Activated T-cell treated with anti-CD3 and anti-CD28 coated beads, Interleukin-2, amount 50 U/mL, for 4 hours (primary cell): ENCODE measurements at places on chromosomes 1 and 21.
A peak's percentile ranks its signal among the peaks of the same experiment; 100 is the strongest.

DNA sequence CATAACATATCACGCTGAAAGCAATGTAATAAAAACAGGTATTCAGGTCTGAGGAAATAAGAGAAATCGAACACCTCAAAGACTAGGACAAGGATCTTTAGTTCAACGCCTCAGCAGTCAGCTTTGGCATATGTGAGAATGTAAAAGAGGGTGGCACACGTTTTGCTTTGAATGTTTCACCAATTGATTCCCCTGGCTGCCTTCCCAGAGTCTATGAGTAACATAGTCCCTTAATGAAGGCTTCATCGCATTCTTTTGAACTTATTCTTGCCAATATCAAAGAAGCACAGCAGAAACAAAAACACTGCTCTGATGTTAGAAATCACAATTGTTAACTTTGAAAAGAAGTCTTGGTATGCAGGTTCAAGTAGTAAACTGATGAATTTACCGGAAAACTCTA, 764.8 kb downstream of the ADGRL2 start:
- DNase-seq = no peak

GRCh38 chr1:9371391-9371935, 78.8 kb downstream of the SPSB1 start:
- DNase-seq = no peak

DNA sequence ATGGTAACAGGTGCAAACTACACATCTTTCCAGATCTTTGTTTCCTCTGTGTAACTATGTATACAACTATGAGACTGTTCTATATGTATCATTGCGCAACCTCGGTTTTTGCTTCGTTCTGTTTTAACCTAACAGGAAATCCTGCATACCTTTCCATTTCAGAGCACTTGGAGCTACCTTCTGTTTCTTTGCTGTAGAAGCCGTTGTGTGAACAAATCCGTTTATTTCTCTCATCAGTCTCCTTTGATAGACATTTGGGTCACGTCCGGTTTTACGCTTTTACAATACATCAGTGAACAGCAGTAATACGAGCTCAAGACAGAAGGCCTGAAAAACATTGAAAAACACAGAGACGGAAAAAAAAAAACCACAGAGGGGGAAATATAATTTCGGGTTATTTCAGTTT, 10.5 kb downstream of the ATP5IF1 start:
- no peak for DNase-seq

GRCh38 chr1:111729946-111730681, 9.1 kb downstream of the INKA2 start:
- no peak for DNase-seq

- DNase-seq = no peak
Measured at GRCh38 chr1:227429447-227430359, 111.4 kb upstream of the CDC42BPA start.

- no peak for DNase-seq
Measured at GRCh38 chr1:74534241-74534640, 21.8 kb upstream of the LRRC53 start.

DNA sequence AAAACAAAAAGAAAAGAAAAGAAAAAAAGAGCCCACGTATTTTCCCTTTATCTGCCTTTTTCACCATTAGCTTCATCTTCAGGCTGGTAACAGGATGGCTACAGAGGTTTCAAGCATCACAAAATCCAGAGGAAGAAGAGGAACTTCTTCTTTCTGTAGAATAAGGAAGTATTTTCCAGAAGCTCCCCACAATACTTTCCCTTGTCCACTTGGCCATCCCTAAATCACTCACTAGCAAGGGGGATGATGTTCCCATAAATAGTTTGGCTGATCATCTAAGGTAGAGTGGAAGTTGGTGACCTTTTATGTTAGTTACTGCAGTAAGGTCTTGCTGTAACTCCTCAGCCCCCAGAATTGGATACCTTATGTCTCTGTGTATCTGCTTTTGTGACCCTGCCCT, 45.1 kb upstream of the RNF11 start:
- DNase-seq = no peak

DNA sequence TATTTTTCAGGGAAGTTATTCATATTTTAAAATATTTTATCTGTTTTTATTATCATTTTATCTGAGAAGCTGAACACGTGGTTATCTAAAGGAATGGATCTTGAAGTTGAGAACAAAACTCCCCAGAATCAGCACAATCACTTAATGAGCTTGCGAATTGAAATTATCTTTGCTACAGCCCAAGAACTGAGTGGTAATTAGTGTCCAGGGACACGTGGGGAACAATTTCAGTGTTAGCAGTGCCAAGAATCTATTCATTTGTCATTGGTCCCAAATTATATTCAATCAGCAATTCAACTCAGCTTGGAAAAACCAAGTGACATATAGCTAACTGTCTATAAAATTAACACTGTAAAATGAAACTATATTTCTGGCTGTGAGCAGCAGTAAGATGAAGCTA, 197.6 kb upstream of the UBE2U start:
- DNase-seq = no peak

GRCh38 chr1:90919900-90920299, 101.9 kb downstream of the ZNF644 start:
- DNase-seq = no peak

- DNase-seq = no peak
Measured at GRCh38 chr1:16302709-16303627, 49.3 kb downstream of the FBXO42 start.

- DNase-seq = no peak
Measured at GRCh38 chr1:160157174-160157573, 5.8 kb downstream of the ATP1A4 start.

DNA sequence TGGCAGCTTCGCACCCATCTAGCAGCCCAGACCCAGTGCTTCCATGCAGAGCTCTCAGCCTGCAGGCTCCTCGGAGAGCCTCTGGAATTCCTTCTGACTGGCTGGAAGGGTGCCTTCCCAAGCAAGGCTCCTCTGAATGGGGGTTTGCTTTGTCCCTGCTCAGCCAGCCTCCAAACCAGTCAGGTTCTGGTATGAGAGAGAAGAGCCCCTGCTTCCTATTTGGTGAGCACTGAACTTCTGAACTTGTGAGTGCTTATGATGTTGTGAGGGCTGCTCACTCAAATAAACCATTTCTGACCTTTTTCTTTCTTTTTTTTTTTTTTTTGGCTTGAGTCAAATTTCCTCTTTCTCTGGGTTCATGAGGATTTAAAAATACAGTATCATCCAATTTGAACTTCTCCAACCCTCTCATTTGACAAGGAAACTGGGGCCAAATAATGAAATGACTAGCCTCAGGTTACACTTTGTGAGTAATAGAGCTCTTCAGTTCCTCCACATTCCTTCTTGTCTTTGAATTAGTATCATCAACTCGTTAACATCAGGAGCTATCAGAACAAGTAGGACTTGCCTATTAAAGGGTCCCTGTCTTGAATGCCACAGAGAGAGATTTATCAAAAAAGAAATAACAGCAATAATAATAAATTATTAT, 39.6 kb downstream of the GFI1 start:
- no peak for DNase-seq

- peak; percentile 38 for DNase-seq
Measured at GRCh38 chr1:89198491-89199072, at the start of gene GBP4. GBP4 (minus strand) TSS chr1:89198942; CDS start chr1:89198834, 108 bp downstream.

GRCh38 chr1:24567792-24568388, 12.0 kb downstream of the NCMAP start:
- DNase-seq = no peak

GRCh38 chr1:17588048-17588871, 48.8 kb downstream of the ARHGEF10L start:
- DNase-seq = no peak

DNA sequence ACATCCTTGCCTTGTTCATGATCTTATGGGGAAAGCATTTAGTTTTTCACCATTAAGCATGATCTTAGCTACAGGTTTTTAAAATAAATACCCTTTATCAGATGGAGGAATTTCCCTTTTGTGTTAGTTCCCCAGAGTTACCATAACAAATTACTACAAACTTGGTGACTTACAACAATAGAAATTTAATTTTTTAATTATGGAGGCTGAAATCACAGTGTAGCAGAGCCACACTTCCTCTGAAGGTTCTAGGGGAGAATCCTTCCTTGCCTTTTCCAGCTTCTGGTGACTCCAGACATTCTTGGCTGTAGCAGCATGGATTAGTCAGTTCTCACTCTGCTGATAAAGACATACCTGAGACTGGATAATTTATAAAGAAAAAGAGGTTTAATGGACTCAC, 18.5 kb downstream of the MIGA1 start:
- DNase-seq = no peak

DNA sequence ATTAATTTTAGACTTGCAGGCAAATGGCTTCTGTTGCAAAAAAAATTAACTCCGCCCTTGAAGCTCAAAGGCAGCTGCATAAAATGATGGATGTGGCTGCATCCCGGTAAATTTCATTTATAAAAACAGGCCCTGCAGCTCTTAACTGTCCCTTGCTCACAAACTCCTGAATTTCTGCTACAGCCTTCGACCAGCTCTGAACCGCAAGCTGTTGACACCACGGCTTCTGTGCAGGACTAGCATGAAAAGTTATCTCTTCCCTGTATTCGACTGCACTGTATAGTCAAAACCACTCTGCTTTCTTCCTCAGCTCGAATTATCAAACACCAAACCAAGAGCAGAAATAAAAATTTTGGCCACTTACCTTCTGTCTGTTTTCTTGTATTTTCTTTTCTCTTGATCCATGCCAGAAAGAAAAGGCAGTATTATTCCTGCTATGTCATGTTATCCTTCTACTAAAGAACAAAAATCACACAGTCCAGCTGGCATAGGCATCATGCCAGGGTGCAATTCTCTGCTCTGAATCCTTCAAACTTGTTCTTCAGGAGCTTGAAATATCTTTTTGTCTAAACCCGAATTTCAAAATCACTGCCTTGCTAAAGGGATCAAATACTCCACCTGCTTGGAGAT, 195.5 kb upstream of the NCAM2 start:
- no peak for DNase-seq

DNA sequence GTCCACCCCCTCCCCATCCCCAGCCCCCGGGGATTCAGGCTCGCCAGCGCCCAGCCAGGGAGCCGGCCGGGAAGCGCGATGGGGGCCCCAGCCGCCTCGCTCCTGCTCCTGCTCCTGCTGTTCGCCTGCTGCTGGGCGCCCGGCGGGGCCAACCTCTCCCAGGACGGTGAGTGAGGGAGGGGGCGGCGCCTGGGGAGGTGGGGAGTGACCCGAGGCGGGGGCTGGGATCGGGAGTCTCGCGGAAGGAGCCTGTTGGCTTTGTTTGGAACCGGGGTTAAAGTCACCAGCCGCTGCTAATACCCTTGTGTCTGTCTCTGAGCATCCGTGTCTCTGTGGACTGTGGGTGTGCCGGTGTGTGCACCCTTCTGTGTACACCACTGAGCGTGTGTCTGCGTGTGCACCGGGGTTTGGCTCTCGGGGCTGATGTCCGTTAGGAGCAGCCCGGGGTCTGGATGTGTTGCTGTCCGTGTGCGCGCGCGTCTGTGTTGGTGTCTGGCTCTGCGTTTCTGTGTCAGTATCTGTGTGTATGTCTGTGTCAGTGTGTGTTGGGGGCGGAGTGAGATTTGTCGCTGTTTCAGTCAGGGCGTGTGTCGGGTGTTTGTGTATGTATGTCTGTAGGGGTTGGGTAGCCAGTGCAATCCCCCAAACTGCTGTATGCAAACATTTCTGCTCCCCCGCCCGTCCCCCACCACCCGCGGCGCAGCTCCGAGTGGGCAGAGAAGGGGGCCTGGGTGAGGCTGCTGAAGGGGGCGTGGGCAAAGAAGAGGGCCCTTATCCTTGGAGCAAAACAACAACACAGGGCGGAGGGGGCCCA, 480 bp downstream of the CADM3 start:
- DNase-seq = no peak

DNA sequence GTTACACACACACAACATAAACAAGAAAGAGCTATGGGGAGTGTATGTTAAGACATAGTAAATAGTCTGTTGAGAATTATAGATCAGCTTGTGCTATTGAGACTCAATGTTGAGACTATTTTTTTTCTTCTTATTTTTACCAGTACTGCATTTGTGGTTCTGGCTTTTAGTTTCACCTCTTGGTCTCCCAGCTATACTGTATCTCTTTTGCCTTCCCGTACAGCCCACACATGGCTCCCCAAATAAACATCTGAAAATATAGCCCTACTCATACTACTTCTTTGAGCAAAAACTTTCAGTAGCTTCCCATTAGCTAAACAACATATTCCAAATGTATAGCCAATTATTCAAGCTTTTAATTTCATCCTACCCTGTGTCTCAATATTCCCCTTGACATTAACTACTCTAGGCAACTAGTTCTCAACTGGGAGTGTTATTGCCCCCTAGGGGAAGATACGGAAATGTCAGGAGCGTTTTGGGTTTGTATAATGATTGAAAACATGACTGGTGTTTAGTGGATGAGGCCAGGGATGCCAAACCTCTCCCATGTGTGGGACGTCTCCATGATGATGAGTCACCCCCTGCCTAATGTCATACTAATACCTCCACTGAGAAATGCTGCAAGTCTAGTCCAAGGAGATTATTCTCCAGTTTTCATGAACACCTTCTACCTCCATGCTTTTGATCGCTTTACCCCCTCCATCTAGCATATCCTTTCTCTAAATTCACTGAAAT, 6.8 kb downstream of the RPE65 start:
- DNase-seq = no peak

- DNase-seq = no peak
Measured at GRCh38 chr1:32333251-32333963, 2.6 kb downstream of the MARCKSL1 start.

- DNase-seq = no peak
Measured at GRCh38 chr1:30665216-30666010, 58.0 kb downstream of the MATN1 start.

DNA sequence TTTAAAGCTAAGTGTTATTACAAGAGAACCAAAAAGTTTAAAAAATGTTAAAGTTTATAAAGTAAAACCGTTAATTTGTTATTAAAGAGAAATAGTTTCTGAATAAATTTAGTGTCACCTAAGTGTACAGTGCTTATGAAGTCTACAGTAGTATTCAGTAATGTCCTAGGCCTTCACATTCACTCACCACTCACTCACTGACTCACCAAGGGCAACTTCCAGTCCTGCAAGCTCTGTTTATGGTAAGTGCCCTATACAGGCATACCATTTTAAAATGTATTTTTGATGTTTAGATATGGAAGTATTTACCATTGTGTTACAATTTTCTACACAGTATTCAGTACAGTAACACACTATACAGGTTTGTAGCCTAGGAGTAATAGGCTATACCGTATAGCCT, 60.1 kb upstream of the GCLM start:
- DNase-seq = no peak
